Esophagus mucosa (tissue), 1 donor: ENCODE measurements at places on chromosomes 4 and X.

GRCh38 chr4:139540632-139541031, 15.4 kb downstream of the SETD7 start:
- no peak for ATAC-seq

- no peak for ATAC-seq
Observed at GRCh38 chr4:43282534-43282933, 390.0 kb downstream of the GRXCR1 start.

- no peak for ATAC-seq
Observed at GRCh38 chrX:119688911-119689321, 4.1 kb downstream of the SEPTIN6 start.

GRCh38 chr4:26176598-26177149, 144.1 kb upstream of the RBPJ start:
- ATAC-seq = peak; percentile 91

- no peak for ATAC-seq
Observed at GRCh38 chrX:154408659-154409221, 314 bp downstream of the DNASE1L1 start.

- ATAC-seq = no peak
Observed at GRCh38 chr4:140135529-140136088, 18.4 kb downstream of the MAML3 start.

DNA sequence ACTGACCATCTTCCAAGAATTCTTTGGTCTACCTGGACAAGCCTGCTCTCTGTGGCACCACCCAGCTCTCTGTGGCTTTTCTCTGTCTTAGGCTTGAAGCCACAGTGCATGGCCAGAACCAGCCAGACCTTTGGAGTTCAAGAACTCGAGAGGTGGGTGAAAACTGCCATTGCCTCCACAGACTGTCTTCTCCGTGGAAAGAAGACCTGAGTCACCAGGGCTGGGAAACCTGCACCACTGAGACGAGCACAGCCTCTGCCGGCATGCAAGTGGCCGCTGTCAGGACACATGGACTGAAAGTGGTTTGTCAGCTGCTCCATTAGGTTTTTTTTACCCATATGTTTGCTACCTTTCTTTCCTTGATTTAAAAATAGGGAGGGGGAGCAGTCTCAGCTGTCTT, 74.5 kb downstream of the MGST2 start:
- peak; percentile 70 for ATAC-seq

DNA sequence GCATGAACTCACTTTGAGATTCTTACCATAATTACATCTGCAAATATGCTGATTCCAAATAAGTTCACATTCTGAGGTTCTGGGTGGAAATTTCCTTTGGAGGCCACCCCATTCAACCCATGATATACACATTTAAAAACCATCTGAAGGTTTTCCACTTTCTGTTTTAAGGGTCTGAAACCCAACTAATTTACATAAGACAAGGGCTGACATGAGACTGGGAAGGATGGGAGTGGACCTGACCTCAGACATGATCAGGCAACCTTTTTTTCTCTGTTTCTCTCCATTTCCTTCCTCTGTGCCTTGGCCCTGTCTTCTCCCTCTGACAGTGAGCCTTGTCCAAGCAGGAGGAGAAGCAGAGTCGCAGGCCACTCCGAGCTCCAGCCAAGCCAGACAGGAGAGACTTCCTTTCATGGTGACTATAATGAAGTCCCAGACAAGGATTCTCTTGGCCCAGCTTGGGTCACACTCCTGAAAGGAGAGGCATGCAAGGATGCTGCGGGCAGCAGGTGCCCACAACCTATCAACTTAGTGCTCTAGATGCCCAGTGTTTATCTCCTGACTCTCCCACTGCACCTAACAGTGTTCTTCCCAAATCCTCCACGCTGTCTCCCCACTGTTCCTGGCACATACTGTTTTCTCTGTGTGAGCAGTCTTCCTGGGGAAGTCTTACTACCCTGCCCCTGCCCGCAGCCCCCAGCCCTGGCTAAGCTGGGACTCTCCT, 39.9 kb downstream of the MSX1 start:
- ATAC-seq = no peak

GRCh38 chr4:139851639-139852038, 186.0 kb downstream of the MGST2 start:
- no peak for ATAC-seq

DNA sequence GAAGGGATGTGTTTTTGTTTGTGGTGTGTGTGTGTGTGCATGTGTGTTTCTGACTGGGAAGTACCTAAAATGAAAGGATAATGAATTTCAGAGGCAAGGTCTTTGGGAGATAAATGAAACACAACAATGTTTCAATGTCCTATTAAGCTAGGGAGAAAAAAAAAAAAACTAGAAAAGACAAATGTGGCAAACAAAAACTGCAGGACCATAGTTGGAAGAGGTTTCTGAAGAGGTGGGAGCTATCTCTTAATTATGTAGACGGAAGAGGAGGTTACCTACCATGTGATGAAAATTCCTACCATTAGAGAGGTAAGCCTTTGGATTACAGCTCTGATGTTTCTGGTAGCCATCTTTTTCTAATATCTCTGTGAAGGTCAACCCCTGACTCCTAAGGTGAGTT, at the start of gene TRPC5OS:
TRPC5OS (plus strand) TSS at position 301 of the 400 bp plus-strand sequence. CDS start 25,669 bp downstream, outside the sequence.
- no peak for ATAC-seq

DNA sequence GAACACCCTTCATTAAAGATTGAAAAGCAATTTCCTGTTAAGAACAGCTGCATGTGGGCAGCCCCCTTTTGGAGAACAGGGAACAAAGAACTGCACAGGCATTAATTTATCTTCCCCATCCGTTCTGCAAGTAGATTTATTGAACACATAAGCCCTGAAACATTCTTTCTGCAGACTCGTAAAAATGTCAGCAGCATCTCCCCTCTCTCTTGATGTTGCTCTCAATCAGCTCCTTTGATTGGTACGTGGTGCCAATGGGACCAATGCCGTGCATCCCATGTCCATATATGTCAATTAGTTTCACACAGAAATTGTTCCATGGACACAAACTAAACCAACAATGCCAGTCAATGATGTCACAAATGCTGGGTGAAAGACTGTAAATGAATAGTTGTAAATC, 228.5 kb upstream of the RASGEF1B start:
- no peak for ATAC-seq

DNA sequence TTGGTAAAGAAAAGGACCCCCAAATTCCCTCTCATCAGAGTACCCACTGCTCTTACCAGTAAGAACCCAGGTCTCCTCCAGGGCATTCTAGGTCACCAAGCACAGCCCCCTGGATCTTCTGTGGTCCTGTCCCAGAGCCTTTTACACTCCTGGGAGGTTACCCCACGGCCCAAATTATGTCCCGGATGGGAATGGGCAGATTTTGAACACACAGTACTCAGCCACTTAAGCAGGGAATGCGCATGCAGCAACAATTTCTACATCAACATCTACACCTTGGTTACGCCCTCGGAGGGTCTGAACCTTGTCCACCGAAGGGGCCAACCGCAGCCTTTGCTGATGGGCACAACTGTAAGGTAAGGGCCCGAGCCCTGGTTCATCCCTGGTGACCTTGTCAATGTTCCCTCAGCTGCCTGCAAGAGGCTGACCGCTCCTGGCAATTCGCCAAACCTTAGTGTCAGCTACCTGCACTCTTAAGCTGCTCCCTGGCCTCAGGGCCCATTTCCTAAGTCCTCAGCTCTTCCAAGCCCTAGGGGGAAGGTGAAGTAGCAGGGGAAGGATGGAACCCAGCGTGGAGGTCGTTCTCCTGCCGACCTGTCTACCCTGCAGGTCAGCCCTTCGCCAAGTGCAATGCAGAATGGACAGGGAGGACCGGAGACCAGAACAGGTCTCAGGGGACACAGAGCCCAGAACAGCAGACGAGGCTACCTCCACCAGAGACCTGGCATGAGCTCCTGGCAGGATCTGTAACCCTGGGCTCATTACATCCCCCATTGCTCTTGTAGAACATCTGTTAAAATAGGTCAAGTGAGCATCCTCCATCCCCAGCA, 5.9 kb downstream of the TIMP1 start:
- no peak for ATAC-seq

GRCh38 chrX:70026851-70027200, 22.9 kb downstream of the AWAT2 start:
- no peak for ATAC-seq

- peak; percentile 8 for ATAC-seq
Observed at GRCh38 chr4:148061141-148061481, 329.2 kb downstream of the ARHGAP10 start.

DNA sequence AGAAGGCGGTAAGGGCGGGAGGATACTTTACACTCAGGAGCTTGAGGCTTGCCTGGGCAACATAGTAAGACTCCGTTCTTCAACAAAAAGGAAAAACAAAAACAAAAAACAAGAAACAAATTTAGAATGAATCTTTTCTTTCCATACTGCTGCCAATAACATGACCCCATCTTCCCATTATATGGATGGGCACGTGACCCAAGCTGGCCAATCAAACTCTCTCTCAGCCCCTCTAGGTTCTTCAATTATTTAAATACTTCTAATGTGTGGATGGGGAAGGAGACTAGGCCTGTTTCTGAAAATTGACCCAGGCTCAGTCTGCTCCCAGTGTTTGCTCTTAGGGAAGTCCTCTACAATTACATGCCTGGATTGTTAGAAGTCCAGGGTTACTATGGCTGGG, 22.2 kb upstream of the ATP6AP2 start:
- no peak for ATAC-seq

- ATAC-seq = peak; percentile 22
Observed at GRCh38 chr4:189035091-189035490, 895.9 kb downstream of the TRIML1 start.

DNA sequence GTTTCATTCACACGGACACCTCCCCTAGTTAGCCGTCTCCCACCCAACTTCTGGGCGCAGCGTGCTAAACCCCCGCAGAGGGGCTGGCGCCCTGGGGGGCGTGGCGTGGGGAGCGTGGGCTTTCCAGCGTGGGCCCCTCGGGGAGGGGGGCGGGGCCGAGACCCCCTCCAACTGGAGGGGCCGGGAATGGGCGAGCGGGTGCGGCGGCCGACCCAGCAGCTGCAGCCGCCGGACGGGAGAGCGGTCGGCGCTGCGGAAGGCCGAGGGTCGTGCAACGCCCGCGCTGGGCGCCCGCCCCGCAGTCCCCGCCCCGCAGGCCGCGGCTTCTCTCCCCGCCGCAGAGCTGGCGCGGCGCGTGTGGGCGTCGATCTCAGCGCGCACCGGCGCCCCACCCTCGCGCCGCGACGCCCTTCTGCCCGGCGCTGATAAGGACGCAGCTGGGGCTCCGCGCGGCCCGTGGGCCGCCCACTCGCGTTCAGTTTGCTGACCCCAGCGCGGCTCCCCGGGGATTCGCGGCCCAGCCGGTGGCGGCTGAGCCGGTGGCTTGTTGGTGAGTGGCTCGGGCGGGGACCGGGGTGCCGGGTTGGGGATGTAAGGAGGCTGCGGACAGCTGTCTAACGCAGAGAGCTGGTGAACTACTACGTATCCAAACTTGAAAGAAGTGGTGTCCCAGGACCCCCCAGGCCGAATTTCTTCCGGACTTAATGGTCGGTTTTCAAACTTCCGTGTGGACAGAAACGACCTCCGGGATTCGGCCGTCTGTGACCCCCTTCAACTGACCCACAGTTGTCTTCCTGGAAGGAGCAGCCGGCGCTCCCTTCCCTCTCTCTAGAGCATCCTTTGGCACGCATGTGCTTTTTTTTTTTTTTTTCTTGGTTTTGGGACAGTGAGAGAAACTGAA, 1.5 kb downstream of the FHDC1 start:
- ATAC-seq = peak; percentile 53

DNA sequence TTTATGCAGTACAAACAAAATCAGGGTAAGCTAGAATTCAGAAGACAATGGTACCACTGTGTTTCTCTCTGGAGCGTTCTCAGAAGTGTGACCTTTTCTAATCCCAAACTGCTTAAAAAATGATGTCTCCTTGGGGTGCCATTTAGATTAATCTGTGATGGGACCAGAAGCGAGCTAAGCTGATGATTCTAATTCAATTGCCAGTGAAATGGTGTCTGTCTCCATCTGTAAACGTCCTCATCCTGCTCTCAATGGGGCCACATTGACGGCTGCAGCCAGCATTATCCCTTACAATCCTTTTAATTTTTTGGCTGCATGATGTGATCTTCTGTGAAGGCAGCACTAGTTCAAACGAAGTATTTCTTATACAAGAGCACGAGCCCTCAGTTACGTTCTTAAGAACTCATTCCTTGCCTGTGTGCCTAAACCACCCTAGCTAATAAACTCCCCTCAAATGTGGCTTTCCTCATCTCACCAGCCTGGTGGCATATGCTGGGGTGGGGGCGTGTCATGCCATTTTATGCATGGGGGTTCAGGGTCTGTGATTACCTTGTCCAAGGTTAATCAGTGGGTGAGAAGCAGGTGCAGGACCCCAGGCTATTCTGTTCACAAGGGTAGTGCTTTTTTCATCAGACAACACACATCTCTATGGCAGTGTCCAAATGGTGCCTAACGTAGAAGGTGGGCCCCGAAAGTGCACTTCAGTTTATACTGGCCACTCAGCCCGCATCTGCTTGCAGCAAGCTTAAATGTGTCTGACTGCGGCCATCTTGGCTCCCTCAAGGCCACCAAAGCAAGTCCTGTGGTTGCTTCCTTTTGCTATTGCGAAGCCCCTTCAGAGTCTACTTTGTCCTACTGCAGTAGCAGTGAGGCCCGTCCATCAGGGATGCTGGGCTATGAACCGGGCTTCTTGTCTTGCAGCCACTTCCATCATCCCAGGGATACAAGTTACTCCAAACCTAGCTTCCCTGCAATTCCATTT, 45.7 kb upstream of the SLC2A9 start:
- ATAC-seq = no peak

DNA sequence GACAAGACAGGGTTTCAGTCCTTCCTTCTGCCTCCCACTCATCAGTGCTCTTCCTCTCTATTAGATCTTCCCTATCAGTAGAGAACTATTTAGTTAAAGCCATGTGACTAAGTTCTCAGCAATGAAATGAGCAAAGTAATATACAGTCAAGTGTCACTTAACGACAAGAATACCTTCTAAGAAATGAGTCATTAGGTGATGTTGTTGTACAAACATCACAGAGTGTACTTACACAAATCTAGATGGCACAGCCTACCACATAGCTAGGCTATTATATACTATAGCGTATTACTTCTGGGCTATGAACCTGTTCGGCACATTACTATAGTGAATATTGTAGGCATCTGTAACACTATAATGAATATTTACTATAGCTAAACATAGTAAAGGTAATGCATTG, 71.3 kb downstream of the POU4F2 start:
- no peak for ATAC-seq

DNA sequence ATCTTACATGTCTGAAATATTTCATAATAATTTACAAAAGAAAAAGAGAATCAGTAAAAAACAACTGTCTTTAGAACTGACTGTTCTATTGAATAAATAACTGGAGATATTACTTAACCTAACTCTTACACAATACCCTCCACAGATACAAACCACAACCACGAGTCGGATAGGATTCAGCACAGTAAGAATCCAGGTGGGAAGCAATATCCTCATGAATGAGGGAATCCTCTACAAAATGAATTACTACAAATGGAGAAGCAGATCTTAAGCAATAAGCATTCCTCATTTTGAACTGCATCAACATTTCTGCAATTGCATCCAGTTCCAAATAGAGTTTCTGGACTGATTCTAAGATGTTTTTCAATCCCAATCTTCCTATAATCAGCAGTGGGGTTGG, 227.1 kb downstream of the SH2D1A start:
- ATAC-seq = no peak

- no peak for ATAC-seq
Observed at GRCh38 chrX:53362449-53362848, 60.0 kb downstream of the SMC1A start.
